ENCODE measurements at places on chromosomes 2 and 18.

GRCh38 chr2:28276076-28276618, 116.5 kb upstream of the FOSL2 start:
- DNase-seq, result no peak

DNA sequence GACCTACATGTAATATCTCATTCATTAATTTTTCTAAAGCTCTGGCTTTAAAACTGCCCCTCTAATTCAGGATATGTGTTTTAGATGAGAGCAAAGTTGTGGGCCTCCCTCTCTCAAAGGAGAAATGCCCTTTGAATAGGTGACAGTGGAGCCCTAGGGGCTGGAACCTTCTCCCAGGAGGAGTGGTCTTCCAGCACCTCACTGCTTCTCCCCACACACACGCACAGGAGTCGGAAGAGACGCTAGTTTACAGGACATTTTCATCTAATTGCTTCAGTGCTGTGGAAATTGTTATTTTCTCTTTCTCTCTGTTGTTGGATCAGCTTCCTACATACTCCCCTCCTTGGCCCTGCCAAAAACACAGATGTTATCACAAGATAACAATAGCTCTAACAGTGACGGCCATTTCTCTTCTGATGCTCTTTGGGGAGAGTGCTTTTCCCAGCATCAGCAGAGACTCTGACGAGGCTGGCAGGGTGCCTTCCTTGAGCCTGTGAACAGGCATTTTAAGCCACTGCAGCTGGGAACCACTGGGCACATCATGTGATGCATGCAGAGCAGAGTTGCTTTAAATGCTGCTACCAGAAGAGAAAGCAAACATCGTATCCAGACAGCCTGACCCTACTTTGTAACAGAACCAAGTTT, 209.4 kb upstream of the SP5 start:
- no peak for DNase-seq

GRCh38 chr2:161424891-161425727, 9.0 kb downstream of the TBR1 start:
- no peak for DNase-seq

GRCh38 chr2:45177870-45178269, 168.6 kb upstream of the SIX2 start:
- no peak for DNase-seq

- no peak for DNase-seq
Measured at GRCh38 chr2:143482316-143482715, 353.1 kb downstream of the ARHGAP15 start.

GRCh38 chr18:1408376-1408775, 503.7 kb downstream of the ADCYAP1 start:
- DNase-seq, result no peak
